ENCODE measurements at places on chromosomes 3 and 15.

DNA sequence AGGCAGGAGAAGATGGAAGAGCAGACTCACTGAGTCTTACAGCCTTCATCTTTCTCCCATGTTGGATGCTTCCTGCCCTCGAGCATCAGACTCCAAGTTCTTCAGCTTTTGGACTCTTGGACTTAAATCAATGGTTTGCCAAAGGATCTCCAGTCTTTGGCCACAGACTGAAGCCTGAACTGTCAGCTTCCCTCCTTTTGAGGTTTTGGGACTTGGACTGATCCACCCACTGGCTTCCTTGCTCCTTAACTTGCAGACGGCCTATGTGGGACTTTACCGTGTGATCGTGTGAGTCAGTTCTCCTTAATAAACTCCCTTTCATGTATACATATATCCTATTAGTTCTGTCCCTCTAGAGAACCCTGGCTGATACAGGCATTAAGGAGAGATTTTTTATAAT is 62.4 kb upstream of the TNIK start:
- no peak for DNase-seq

GRCh38 chr3:138371070-138371965 is 22.9 kb downstream of the MRAS start:
- no peak for DNase-seq

DNA sequence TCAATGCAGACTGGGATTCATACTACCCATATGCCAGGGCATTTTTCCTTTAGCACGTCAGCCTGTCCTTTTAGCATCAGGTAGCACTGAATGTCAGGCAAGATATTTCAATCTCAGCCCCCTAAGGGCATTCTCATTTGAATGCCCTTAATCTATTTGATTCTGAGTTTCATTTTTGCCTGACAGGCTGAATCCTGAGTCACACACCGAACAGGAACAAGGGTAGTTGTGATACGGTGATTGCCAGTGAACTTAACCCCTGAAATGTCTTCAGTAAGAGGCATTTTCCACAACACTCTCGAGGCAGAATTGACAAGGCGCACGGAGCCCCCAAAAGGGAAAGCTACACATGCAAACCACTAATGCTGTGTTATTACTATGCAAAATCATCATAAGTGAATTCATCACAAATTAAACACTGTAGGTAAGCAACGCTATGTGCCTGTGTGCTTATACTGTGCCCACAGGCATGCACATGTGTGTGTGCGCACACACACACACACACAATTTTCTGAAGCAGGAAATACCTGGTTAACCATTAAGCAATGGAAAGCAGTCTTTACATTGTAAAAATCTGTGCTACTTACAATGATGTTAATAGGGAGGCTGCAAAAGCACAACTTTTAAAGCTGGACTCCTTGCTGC is 130.4 kb downstream of the ZNF385D start:
- DNase-seq: no peak

- DNase-seq: peak; percentile 61
Observed at GRCh38 chr3:27596334-27596841, 112.2 kb upstream of the SLC4A7 start.

DNA sequence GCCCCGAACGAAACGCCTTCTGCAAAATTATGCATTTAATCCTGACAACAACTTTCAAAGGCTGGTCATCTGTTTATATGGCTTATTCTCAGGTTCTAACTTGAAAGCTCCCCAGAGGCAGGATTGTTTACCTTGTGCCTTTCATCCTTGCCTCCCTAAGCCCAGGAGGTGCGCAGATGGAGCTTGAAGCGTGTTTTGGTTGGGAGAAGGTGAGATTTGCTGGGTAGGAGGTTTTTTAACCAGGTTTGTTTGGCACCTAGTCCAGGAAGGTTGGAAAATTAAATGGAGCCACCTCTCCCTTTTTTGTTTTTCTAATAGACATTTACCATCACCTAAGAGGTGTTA is 675 bp downstream of the TSEN2 start:
- DNase-seq: no peak

DNA sequence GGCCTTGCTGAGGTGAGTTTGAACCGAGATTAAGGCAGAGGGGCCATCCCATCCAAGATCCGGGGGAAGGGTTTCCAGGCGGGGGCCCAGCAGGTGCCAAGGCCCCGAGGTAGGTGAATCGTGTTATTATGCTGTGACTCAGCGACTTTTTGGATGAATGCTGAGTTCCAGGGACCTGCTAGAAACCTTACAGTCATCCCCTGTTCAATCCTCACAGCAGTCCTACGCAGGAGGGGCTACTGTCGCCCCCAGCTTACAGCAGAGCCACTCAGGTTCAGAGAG is 40.9 kb downstream of the DNAJB8 start:
- no peak for DNase-seq

GRCh38 chr3:49465270-49466034 is 4.6 kb upstream of the DAG1 start:
- no peak for DNase-seq

DNA sequence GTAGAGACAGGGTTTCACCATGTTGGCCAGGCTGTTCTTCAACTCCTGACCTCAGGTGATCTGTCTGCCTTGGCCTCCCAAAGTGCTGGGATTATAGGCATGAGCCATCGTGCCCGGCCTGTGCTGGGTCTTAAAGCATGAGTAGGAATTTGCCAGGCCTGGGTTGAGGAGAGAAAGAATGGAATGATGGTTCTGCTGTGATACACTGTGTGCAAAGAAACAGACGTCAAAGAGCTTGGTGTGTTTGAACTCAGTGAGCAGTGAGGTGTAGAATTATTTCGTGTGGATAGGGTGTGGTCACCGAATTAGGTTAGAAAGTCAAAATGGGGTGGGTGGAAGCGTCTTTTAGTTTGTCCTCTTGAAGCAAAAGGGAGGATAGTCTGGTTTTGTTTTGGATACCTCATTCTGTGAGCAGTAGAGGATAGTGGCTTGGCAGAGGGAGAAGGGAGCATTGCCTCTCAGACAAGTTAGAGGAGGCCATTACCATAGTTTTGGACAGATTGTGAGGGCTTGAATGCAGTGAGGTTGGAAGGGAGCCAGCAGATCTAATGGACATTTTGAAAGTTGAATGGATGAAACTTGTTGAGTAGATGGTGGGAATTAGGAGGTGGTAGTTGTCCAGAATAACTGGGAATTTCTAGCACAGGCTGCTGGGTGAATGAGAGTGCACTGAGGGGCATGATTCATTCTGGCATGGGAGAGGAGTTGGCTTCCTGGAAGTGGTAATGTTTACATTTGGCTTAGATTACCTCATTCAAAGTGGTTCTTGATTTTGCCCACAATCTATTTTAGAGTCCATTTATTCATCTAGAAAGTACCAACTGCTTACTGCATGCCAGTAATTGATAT is 27.2 kb downstream of the AKAP13 start:
- peak; percentile 75 for DNase-seq

DNA sequence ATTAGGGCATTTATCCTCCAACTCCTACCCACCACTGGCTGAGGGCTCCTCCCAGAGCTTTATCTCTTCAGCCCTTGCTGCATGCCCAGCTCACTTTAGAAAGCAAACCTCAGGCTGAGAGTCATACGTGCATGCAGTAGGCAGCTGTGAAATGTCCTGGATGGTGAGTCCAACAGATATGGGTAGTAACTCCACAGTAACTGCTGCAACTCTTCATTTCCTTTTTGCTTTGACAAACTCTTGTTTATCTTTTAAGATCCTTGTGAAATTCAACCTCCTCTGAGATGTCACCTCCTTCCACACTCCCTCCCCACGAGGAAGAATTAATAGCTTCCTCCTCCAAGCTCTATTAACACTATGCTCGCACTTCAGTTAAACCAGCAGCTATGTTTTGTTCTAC is 35.9 kb upstream of the CTNNB1 start:
- DNase-seq: no peak

GRCh38 chr15:59918994-59919951 is 84.8 kb upstream of the FOXB1 start:
- DNase-seq: no peak

DNA sequence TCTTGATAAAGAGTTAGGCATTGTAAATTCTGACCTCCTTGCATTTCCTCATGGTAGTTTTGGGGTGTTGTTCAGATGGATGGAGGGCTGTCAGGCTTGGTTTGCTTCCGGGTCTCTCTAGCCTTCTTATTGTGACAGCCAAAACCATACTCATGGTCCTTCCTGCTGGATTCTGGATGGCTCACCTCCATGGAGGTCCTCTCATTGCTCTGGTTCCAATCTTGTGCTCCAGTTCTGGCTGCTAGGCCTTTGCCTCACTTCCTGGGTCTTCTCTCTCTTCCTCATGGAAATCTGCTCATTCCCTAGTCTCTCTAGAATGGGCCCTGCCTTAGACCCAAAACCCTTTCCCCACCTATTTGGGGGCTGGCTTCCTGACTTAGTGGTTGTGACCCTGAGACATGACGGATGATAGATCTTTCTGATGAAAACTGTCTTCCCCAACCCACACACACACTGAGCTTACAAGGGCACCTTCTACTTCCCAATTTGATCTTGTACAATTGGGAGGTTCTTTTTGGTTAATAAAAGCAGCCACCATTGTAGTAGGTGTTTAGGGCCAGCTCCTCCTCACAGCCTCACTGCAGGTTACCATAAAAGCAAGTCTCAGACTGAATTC is 66.2 kb upstream of the XCR1 start:
- no peak for DNase-seq

GRCh38 chr3:196079682-196080081 is 2.2 kb downstream of the TFRC start:
- no peak for DNase-seq

DNA sequence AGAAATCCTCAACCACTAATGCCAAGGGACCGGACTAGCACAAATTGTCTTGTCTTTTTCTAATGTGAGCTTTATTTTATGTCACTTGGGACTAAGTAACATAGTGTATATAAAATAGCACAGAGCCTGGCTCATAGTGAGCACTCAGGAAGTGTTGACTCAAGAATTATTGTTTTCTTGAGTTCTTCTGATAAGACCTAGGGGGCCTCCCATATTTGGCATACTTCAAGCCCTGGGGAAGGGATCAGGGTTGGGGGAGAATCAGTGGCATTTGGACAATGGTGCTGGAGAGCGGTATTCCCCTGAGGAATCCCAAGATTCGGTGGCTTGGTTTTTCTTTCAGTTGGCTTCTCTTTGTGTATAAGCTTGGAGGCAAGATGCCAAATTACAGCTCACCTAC is 19.4 kb downstream of the ZNF80 start:
- no peak for DNase-seq

GRCh38 chr3:117868766-117869165 is 1159.2 kb downstream of the TUSC7 start:
- peak; percentile 47 for DNase-seq

GRCh38 chr3:178193846-178194245 is 342.4 kb upstream of the KCNMB2 start:
- DNase-seq: no peak

DNA sequence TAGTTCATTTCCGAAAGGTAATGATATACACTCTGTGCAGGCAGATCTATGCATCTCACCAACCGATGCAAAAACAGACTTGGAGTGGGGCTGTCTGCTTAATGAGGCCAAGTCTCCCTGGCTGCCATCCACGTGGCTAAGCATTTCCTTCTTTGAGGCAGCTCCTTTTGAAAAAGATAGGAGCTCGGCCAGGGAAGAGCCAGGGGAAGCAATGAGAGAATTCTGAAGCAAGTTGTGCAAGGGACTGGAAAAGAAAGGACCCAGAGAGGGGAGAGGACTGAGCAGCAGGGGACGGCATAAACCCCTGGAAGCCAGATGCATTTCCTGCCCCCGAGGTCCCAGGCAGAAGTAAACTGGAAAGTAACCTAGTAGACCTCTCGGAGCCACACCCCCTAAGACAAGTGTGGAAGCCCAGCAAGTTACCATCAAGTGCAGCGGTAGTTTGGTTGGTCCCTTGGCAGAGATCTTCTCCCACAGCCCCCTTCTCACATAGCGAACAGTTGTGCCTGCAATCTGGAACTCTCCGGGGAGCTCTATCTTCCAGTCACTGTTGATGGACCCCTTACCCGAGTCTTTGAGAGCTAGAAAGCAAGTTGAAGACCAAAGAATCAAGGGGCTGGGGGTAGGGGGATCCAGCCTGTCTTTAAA is 288.2 kb downstream of the ADAMTS17 start:
- DNase-seq: no peak

DNA sequence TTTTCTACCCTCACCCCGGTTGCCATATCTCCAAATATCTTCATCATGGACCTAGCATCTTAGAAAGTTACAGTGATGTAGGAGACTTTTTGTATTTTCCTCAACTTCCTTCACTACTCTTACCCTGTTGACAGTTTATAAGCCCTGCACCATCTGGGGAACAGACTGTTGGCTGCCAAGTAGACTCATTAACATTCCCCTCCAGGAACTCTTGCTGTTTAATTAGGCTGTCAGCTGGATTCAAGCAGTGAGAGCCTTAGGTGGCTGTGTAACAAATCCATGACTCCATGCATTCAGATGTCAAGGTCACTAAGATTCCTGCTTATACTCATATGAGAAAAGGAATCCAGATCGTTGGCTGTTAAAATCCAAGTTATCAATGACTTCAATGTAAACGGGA is 198.3 kb downstream of the NAALADL2 start:
- DNase-seq: no peak

- no peak for DNase-seq
Observed at GRCh38 chr3:78268716-78269668, 1229.1 kb downstream of the ROBO2 start.

DNA sequence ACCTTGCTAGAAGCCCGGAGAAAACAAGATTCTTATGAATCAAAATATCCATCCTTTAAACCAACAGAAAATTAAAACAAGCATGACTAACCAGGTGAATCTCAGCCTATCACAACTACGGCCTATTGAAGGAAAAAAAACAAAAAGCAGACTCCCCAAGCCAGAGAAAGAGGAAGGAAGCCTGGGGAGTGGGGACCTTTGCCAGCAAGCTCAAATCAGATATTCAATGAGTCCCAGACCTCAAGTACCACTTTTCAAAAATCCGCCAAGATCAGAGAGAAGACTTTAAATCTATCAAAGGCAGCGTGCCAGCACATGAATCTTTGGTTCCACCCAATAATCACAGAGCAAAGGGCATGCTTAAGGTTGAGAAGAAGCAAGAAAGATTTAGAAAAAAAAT is 253.8 kb downstream of the NTRK3 start:
- DNase-seq: no peak

DNA sequence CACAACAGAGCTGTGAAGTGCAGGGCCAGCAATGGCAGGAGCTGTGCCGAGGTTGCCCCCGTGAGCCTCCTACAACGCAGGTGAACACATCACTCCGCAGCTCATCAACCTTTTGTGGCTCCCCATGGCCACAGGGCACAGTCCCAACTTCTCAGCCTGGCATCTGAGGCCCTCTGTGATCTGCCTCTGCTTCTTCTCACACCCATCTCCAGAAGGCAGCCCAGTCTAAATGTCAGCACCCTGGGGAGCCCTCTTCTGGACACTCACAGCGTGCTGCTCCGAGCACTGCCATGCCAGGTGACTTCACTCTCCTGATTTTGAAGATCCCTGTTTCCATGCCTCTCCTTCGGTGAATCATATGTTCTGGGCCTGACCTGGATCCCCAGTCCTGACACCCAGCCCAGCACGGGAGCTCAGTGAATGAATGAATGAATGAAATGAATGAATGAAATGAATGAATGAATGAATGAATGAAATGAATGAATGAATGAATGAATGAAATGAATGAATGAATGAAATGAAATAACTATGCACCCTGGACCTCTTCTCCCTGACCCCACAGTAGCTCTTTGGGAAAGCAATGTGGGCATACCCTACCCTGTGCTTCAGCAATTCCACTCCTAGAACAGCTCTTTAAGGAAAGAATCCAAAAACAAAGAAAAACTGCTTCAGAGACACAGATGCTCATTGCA is 17.9 kb upstream of the SKIC8 start:
- DNase-seq: no peak
